ENCODE measurements at places on chromosomes 7 and 10. TPM values are rescaled to one million over a fixed set of nuclear protein-coding genes. Genes with fewer than 3 reads are reported as not detected.

GRCh38 chr7:39606941-39607340, 16.4 kb upstream of the RALA start:
- no peak overlapping the region for H3K27ac ChIP-seq
- H3K4me1 ChIP-seq: no peaks in the 10 kb centered on the region
- DNase-seq: no peak

GRCh38 chr10:123996302-123996701, 97.1 kb downstream of the CHST15 start:
- no peak overlapping the region for H3K4me3 ChIP-seq
- no peak overlapping the region for H3K27ac ChIP-seq
- DNase-seq: no peak

DNA sequence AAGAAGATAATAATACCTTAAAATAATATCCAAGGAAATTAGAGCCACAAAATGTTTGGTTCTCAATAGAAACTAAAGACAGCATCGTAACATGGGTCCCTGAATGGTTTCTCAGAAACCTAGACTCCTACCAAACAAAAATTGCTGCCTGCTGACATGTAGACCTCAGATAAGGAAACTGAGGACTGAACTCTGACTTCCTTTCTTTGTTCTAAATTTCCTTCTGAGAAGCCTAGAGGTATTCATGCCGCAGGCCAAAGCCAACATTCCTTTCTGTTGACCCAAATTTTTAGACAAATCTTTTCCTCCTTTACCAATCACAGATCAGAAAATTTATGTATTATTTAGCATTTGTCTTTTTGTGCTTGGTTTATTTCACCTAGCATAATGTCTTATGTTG, 816.7 kb upstream of the PHF14 start:
- no peak overlapping the region for H3K27ac ChIP-seq
- DNase-seq: no peak
- H3K4me1 ChIP-seq: no peaks in the 10 kb centered on the region
- no peaks in the 10 kb centered on the region for H3K27me3 ChIP-seq

GRCh38 chr10:114151486-114151885, 22.5 kb downstream of the CCDC186 start:
- no peak overlapping the region for H3K4me3 ChIP-seq
- no peaks in the 10 kb centered on the region for H3K27me3 ChIP-seq
- H3K4me1 ChIP-seq: no peaks in the 10 kb centered on the region

GRCh38 chr10:100886091-100886490, 26.7 kb upstream of the SLF2 start:
- H3K36me3 ChIP-seq: no peaks in the 10 kb centered on the region
- no peak for DNase-seq
- H3K4me1 ChIP-seq: peaks cover 68% of the 10 kb centered on the region
- no peaks in the 10 kb centered on the region for H3K27me3 ChIP-seq
- no peak overlapping the region for H3K27ac ChIP-seq

- peaks cover 2% of the 10 kb centered on the region for H3K27me3 ChIP-seq
- H3K27ac ChIP-seq: no peak overlapping the region
- H3K4me1 ChIP-seq: no peaks in the 10 kb centered on the region
- no peaks in the 10 kb centered on the region for H3K36me3 ChIP-seq
Observed at GRCh38 chr7:25391295-25391861, 163.1 kb upstream of the NPVF start.

DNA sequence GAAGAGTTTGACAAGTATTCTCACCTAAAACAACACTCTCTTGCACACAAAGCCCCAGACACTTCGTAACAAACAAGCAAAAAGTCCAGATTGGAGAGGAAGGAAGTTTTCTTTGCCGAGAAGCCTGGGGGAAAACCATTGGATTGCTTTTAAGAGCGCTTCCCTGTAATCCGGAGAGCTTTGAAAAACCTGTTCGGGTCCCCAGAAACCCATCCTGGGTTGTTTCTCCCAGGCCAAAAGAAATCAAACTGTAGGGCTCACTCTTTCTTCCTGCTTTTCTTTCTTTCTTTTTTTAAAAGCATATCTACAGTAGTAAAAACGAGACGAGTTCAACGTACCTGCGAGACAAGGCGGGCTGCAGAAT, 655 bp downstream of the SP8 start:
- DNase-seq: no peak
- H3K36me3 ChIP-seq: no peaks in the 10 kb centered on the region
- peaks cover 21% of the 10 kb centered on the region for H3K4me1 ChIP-seq

DNA sequence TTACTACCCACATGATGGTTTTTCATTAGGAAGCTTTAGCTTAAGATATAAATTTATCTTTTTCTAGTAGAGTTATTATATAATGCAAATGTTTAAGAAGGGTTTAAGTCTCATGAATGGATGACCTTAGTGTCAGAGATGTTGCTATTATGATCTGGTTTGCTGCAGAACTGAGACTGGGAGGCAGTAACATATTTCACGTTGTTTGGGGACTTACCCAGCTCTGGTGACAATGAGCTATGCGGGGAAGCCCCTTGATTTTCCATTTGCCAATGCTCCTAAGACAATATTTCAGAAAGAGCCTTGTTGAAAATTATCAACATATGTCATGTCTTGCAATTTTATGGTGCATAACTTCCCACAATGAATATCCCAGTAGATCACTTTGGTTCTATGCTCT, 754.6 kb downstream of the REEP3 start:
- no peaks in the 10 kb centered on the region for H3K36me3 ChIP-seq
- H3K27ac ChIP-seq: no peak overlapping the region
- DNase-seq: no peak
- no peaks in the 10 kb centered on the region for H3K27me3 ChIP-seq
- no peaks in the 10 kb centered on the region for H3K4me1 ChIP-seq

GRCh38 chr7:27967639-27968038, 213.0 kb downstream of the JAZF1 start:
- no peaks in the 10 kb centered on the region for H3K4me1 ChIP-seq
- no peak overlapping the region for H3K4me3 ChIP-seq

DNA sequence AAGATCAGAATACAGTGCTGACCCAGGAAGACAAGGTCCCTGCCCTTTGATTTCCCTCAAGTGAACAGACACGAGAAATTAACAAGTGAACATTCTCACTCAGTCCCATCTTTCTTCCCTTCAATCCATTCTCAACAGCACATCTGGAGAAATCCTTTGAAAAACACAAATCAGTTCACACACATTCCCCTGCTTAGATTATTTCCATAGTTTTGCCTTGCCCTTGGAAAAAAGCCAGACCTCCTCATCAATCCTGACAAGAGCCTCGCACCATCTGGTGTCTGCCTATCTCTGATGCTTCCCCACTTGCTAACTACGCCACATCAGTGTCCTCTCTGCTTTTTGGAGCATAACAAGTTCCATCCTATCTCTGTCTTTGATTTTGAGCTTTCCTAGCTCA, 94.4 kb upstream of the KIAA1217 start:
- H3K36me3 ChIP-seq: no peaks in the 10 kb centered on the region
- no peak for DNase-seq
- no peak overlapping the region for H3K4me3 ChIP-seq
- H3K27ac ChIP-seq: no peak overlapping the region
- peaks cover 5% of the 10 kb centered on the region for H3K4me1 ChIP-seq

DNA sequence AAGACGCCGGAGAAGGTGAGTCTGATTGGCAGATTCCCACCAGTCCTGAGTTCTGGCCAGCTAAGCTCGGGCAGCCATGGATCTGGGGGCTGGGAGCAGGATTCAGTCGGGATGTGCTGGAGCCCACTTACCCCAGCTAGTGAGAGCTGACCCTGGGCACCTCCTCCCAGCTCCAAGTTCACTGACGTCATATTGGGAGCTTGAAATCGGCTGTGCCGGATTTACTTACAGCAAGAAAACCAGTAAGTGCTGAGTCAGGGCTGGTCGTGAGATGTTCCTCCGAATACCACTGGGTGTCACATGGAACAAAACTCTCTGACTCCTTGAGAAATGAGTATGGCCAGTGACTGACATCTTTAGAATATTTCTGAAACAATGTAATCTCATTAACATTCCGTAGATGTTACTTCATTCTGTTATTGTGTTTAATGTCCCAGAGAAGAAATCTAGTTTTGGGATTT, 621.2 kb downstream of the SDK1 start:
- H3K27ac ChIP-seq: no peak overlapping the region
- peaks cover 16% of the 10 kb centered on the region for H3K4me1 ChIP-seq
- no peak overlapping the region for H3K4me3 ChIP-seq
- no peaks in the 10 kb centered on the region for H3K36me3 ChIP-seq

- no peaks in the 10 kb centered on the region for H3K36me3 ChIP-seq
- no peak overlapping the region for H3K27ac ChIP-seq
- DNase-seq: no peak
- peaks cover 10% of the 10 kb centered on the region for H3K4me1 ChIP-seq
Observed at GRCh38 chr7:137836541-137836940, 10.2 kb downstream of the DGKI start.

DNA sequence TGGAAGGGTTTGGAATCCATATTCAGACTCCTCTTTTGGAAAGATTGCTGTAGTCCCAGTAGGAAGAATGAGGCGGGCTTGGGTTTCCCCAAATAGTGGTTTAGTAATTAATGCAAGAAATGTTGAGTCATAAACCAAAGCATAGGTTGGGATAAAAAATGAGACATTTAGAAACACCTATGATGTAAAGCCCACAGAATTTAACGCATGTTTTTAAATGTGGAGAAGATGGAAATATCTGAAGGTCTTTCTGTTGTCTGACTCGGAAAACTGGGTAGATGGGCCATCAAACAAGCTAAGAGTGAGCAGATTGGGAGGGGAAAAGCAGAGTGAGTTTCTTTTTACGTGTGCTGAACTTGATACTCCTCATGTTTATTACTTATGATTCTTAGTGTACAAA, 62.2 kb downstream of the LANCL2 start:
- peaks cover 10% of the 10 kb centered on the region for H3K4me1 ChIP-seq
- peaks cover 12% of the 10 kb centered on the region for H3K36me3 ChIP-seq
- H3K27ac ChIP-seq: no peak overlapping the region
- H3K4me3 ChIP-seq: no peak overlapping the region
- DNase-seq: no peak

GRCh38 chr7:42605406-42606192, 306.3 kb downstream of the C7orf25 start:
- no peak overlapping the region for H3K4me3 ChIP-seq
- no peak overlapping the region for H3K27ac ChIP-seq
- no peak for DNase-seq
- no peaks in the 10 kb centered on the region for H3K27me3 ChIP-seq
- H3K36me3 ChIP-seq: no peaks in the 10 kb centered on the region

DNA sequence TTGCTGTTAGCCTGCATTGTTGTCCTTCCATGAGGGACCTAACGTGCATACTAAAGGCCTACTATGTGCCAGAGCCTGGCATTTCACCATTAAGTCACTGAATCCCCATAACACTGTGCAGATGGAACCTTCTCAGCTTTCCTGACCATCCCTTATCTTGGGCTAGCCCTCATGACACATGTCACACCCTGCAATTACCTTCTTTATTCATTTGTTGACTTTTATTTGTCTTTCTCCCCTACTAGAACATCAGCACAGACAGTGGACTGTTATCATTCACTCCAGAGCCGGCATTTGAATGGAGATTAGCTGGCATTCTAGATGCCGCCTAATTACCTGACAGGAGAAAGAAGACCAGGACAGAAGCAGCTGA, 471.1 kb upstream of the GALNT17 start:
- H3K4me3 ChIP-seq: no peak overlapping the region
- no peaks in the 10 kb centered on the region for H3K27me3 ChIP-seq
- H3K4me1 ChIP-seq: no peaks in the 10 kb centered on the region
- no peaks in the 10 kb centered on the region for H3K36me3 ChIP-seq
- no peak overlapping the region for H3K27ac ChIP-seq

GRCh38 chr7:88933285-88933684, 137.7 kb upstream of the TEX47 start:
- H3K4me3 ChIP-seq: no peak overlapping the region
- H3K36me3 ChIP-seq: no peaks in the 10 kb centered on the region
- DNase-seq: no peak
- H3K27ac ChIP-seq: no peak overlapping the region
- H3K27me3 ChIP-seq: no peaks in the 10 kb centered on the region

- H3K27ac ChIP-seq: no peak overlapping the region
- no peak overlapping the region for H3K4me3 ChIP-seq
- peak; percentile 27 for DNase-seq
- H3K4me1 ChIP-seq: no peaks in the 10 kb centered on the region
- H3K27me3 ChIP-seq: no peaks in the 10 kb centered on the region
- no peaks in the 10 kb centered on the region for H3K36me3 ChIP-seq
Observed at GRCh38 chr10:17062493-17062892, 67.1 kb downstream of the CUBN start.

- no peak overlapping the region for H3K27ac ChIP-seq
- H3K4me1 ChIP-seq: peaks cover 16% of the 10 kb centered on the region
- no peaks in the 10 kb centered on the region for H3K36me3 ChIP-seq
- DNase-seq: no peak
Observed at GRCh38 chr10:58642916-58643428, 130.3 kb downstream of the BICC1 start.

GRCh38 chr10:97937054-97937453, 87.4 kb downstream of the GOLGA7B start:
- H3K4me1 ChIP-seq: no peaks in the 10 kb centered on the region
- no peak overlapping the region for H3K4me3 ChIP-seq
- H3K27me3 ChIP-seq: peaks cover 47% of the 10 kb centered on the region
- no peaks in the 10 kb centered on the region for H3K36me3 ChIP-seq
- no peak overlapping the region for H3K27ac ChIP-seq

DNA sequence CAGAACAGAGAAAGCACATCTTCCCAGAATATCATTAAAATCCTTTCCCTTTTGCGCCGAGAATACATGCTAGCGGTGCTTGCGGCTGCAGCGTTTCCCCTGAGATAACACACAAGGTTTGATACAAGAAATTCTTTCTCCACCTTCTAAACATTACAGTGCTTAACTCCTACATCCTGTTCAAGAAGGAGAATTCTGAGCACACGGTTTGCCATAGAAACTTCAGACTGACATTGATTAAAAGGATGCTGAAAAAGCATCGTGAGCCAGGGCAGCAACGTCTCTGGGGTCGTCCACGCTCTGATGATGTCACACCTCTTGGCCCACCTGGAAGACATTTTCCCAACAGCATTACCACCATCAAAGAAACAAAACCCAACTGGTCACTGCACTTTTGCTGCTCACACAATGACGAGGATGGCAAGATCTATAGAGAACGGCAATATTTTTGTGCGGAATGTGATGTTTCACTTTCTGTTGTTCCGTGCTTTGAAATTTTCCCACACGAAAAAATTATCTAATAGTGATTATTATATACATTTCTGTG, 27.0 kb upstream of the PRSS1 start:
- H3K27me3 ChIP-seq: peaks cover 20% of the 10 kb centered on the region
- no peaks in the 10 kb centered on the region for H3K36me3 ChIP-seq
- DNase-seq: no peak
- H3K4me1 ChIP-seq: no peaks in the 10 kb centered on the region

NSMCE4A gene
- total RNA-seq: 91.6 TPM

CARD11 gene
- not detected for total RNA-seq

TDRD1 gene
- total RNA-seq: not detected

SERPINE1 gene
- 9.2 TPM for total RNA-seq

CYP2C19 gene
- total RNA-seq: not detected

PRPS1L1 gene
- total RNA-seq: not detected

MBL2 gene
- total RNA-seq: 9.2 TPM

ADRA2A gene
- total RNA-seq: not detected

POP7 gene
- 91.5 TPM for total RNA-seq

SHLD2 gene
- total RNA-seq: 53.7 TPM

PRKCQ gene
- total RNA-seq: 0.60 TPM

LAMB1 gene
- 109 TPM for total RNA-seq
